Activated naive CD4-positive, alpha-beta T cell treated with anti-CD3 and anti-CD28 coated beads for 36 hours (primary cell): ENCODE measurements at places on chromosomes 12 and 14. TPM values are rescaled to one million over a fixed set of nuclear protein-coding genes. Genes with fewer than 3 reads are reported as not detected.
A peak's percentile ranks its signal among the peaks of the same experiment; 100 is the strongest.

DNA sequence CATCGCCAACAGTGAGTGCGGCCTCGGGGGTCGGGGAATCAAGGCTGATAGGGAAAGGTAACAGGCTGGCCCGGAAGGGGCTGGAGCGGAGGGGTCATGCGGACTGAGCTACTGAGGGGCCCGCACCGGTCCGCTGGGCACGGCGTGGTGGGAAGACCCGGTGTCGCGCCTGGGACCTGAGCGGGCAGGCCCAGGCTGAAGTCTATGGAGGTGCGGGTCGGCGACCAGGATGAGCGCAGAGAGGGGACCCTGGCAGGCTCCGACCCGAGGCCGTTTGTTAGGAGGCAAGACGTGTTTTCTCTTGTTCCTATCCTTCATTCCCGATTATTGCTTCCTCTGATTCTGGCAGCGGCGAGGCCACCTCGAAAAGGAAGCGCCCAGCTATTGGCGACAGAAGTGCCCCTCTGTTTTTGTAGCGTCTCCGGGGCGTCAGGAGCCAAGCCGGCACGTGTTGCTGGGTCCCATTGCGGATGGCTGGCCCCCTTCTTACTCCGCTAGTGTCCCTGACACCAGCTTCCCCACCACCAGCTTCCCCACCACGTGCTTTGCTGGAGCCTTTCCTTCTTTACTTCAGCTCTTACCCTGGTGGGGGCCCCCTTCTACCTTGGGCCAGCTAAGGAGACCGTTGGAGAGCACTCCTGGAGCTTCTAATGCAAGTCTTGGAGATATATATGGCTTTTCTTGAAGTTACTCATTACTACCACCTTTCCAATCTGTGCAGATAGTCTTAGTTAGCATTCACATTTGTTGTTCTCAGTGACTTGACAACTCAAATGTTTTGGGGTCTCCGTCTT, 653 bp downstream of the PA2G4 start:
- peaks cover 38% of the 10 kb centered on the region for H3K4me1 ChIP-seq
- peak; percentile 42 for DNase-seq
- H3K36me3 ChIP-seq = peaks cover 48% of the 10 kb centered on the region
- peak overlapping the region; percentile 99 for H3K27ac ChIP-seq
- H3K4me3 ChIP-seq = peak overlapping the region; percentile 99

The ACACB gene
- total RNA-seq = 11.0 TPM

The MYH6 gene
- total RNA-seq = not detected

The MSRB3 gene
- not detected for total RNA-seq

The MORN3 gene
- 2.6 TPM for total RNA-seq
